ENCODE measurements at places on chromosomes 2 and 18.

GRCh38 chr2:191714925-191715324, 37.0 kb downstream of the NABP1 start:
- no peak for DNase-seq

DNA sequence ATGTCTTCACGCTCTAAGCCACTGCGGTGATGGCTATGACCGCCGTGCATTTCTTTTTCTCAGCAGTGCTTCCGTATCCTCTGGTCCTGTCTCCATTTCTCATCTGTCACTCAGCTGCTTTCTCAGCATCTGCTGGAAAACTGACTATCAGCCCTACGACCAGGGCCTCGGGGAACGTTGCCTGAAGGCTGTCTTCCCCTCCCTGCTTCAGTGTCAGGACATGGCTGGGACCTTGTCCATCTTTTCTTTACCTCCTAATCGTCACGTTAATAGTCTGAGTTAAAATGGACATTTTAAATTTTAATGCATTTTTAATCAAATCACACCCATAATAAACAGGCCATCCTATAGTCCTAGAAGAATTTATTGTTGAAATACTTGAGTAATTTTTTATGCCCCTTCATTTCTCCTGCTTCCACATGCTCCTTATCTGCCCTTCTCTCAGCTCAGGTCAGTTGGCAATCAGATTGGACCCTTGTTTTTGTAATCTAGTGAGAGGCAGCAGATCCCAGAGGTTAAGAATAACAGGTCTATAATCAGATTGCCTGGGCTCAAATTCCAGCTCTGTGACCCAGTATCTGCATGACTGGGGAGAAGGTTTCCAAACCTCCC, 250.2 kb upstream of the SIX3 start:
- no peak for DNase-seq

GRCh38 chr2:235666213-235666781, 172.5 kb downstream of the AGAP1 start:
- DNase-seq, result peak; percentile 51

DNA sequence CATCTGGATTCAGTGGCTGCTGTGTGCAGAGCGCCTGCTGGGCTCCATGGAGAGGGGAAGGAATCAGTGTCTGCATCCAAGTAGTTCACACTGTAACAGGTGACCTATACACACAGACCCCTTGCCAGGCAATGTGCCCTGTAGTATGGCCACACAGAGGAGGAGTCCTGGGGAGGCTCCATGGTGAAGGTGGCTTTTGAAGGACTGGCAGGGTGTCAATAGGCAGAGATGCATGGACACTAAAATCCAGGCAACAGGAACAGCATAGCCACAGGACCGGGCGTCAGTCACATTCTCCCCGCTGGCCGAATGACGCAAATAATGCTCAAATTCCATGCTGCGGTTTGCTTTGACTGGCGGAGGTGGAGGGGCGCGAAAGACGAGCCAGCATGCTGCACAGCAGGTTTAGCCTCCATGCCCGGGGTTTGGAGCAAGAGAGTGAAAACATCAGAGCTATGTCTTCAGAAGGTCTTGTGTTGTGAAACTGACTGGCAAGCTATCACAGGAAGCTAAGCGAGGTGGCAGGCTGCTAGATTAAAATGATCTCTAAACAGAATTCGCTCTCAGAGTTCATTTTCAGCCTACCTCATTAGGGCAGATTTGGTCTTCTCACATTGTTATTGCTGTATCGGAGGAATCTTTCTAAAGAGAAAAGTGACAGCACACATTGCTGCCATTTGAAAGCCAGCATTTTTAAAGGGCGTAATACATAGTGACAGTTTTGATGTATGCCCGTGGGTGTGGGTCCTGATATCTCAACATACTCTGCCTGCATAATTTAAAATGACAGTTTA, 1.2 kb upstream of the CHMP1B start:
- peak; percentile 26 for DNase-seq

- DNase-seq, result no peak
Observed at GRCh38 chr2:240162531-240162930, 22.1 kb upstream of the OTOS start.

- DNase-seq, result no peak
Observed at GRCh38 chr18:76963936-76964335, 141.6 kb downstream of the ZNF236 start.

DNA sequence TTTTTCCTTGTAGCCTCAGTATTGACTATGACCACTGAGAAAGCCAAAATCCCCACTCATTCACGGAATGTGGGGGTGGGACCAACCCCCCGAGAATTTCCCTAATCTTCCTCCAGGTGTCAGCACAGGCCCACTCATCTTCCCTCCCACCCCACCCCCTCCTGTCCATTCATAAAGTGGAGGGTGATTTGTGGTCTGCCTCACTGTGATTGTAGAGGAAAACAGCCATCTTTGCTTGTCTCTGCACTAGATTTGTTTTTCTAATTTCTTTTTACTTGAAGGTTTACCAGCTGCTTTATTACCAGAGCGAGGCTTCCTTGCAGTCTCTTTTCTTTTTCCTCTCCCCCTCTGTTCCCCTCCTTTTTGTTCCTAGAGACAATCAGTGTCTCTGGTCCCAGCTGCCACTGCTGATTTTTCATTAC, 171.8 kb downstream of the ICOS start:
- peak; percentile 60 for DNase-seq

DNA sequence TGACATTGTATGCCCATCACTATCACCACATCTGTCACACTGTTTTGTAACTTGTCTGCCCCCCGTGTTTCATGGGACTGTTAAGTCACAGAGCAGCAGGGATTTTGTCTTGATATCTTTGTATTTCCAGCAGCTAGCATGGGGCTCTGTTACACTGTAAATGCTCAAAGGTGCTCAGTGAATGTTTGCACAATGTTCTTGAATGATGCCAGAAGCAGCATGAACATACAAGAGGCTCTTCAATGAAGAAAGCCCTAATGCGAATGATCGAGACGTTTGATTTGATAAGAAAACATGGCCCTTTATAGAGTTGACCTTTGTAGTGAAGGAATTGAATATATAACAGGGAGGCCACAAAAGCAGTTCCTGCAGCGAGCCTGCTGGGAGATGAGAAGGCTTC, 120.9 kb upstream of the TTC39C start:
- DNase-seq, result no peak

GRCh38 chr2:190746971-190747761, 98.3 kb downstream of the NAB1 start:
- no peak for DNase-seq

DNA sequence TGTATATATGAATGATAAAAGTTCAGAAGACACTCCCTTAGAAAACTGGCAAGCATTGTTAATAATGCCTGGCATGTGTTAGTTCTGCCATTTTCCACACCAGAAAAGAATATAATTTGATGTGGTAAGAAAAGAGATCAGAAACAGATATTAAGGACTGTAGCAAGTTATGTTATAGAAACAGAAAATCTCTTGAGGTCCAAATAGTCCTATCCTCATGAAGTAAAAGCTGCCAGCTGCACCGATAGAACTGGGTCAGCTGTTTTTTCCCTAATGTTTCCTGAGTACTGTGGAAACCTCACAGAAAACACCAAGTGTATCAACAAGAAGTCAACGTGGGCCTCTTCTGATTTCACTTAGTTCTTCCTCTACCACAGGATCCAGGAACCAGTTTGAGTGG, 56.9 kb upstream of the SDC1 start:
- no peak for DNase-seq

- DNase-seq, result no peak
Observed at GRCh38 chr2:206232287-206233035, 42.0 kb upstream of the ZDBF2 start.

- peak; percentile 34 for DNase-seq
Observed at GRCh38 chr2:110678457-110679336, 834 bp upstream of the BUB1 start.

DNA sequence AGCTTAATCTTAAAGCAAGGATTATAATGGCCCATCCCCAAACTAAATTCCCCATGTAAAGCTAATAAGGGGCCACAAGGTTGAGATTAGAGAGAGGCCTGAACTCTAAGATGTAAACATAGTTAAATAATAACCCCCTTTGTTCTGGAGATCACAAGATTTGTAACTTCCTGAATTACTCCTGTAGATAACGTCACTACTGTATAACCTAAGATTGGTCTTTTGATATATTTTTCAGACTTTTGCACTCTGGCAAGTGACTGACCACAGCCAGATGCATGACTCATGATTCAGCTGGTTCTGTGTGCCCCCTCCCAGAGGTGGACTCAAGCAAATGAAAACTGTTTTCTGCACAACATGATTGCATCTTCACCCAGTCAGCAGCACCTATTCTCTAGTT, 686.0 kb upstream of the DDX18 start:
- DNase-seq, result no peak

DNA sequence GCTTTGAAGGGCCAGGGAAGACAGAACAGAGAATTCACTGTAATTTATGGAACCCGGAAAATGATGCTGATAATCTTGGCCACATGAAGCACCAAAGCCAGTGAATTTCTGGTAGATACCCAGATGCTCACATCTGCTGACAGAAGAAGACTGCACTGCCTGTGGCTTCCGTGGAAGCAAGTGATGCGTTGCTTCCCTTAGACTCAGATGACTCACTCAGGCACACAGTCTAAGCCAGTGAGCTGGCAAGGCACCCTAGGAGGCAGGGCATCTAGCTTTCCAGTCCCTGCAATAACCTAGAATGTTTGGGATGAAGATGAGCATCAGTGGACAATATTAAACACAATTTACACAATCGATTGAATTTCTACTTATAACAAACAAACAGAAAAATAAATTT, 284.7 kb downstream of the CMPK2 start:
- no peak for DNase-seq

GRCh38 chr2:3185910-3186309, 191.7 kb downstream of the EIPR1 start:
- no peak for DNase-seq

GRCh38 chr2:9178904-9179571, 27.6 kb upstream of the ASAP2 start:
- DNase-seq, result no peak

GRCh38 chr18:50203801-50204604, 9.1 kb upstream of the MYO5B start:
- DNase-seq, result peak; percentile 65

GRCh38 chr2:107303964-107304363, 418.0 kb upstream of the ST6GAL2 start:
- DNase-seq, result no peak

DNA sequence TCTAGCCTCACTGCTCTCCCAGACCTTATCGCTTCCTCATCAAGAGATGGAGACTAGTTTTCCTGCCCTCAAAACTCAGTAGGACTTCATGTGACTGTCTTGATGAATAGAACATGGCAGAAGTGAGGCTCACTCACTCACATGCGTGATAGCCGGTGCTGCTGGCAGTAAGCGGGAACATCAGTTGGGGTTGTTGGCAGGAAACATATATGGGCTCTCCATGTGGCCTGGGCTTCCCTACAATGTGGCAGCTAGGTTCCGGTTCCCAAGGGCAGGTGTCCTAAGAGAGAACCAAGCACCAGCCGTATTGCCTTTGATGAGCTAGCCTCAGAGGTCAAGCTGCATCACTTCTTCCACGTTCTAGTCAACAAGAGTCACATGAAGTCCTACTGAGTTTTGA, 15.2 kb upstream of the FAHD2A start:
- no peak for DNase-seq

All from nephron progenitor cell (in vitro differentiated cells).